HFFc6 (cell line): ENCODE measurements at places on chromosomes 6 and 20. TPM values are rescaled to one million over a fixed set of nuclear protein-coding genes. Genes with fewer than 3 reads are reported as not detected.
A peak's percentile ranks its signal among the peaks of the same experiment; 100 is the strongest.

GRCh38 chr6:330948-331347 is 38.7 kb downstream of the DUSP22 start:
- no peak for DNase-seq

- no peak for DNase-seq
Measured at GRCh38 chr6:131655951-131656350, 18.8 kb downstream of the ENPP3 start.

- no peak for DNase-seq
Measured at GRCh38 chr20:44174996-44175765, 11.8 kb downstream of the JPH2 start.

- peak; percentile 63 for DNase-seq
Measured at GRCh38 chr20:20593447-20594170, 118.8 kb downstream of the RALGAPA2 start.

- peak; percentile 17 for DNase-seq
Measured at GRCh38 chr6:139250296-139251044, 41.3 kb downstream of the TXLNB start.

CLPSL1 gene
- not detected in 3 replicates for total RNA-seq

DNA sequence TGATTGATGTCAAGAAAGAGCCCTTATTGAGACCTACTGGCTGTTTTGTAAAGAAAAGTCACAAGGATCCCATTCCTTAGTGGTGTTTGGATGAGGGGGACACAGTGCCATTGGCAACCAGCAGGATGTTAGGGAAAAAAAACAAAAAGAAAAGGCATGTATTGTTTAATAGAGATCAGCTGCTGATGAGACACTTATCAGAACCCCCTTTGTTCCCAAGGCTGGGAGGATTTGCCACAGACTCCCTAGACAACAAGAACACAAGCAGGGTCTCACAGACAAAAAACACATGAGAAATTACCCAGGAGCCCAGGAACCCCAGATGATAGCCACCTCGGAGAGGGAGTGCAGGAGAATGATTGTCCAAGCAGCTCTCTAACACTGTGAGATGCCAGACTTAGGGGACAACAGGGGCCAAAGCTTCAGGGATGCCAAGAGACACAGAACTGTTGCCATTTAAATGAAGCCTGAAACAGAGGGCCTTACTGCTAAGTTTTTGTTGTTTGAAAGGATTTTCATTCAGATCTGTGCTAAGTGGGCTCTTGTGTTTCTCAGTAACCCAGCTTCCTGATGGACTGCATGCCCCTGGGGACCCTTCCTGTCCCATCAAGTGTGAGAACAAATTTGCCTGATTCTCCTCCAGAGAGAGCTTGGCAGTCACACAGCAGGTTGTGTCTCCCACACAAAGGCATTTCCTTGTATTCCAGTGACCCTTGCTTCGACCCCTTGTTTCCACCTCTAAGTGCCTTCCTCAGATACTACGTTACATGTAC is 48.7 kb upstream of the HEY2 start:
- DNase-seq: no peak

NINL gene
- 1.4 to 2.8 TPM (median 2.5 TPM) in 3 replicates for total RNA-seq

- DNase-seq: no peak
Measured at GRCh38 chr6:150304429-150304828, 64.4 kb upstream of the IYD start.

FOXO3 gene
- total RNA-seq: 23.8 to 26.0 TPM (median 24.4 TPM) in 3 replicates

OPN5 gene
- not detected in 3 replicates for total RNA-seq

DNA sequence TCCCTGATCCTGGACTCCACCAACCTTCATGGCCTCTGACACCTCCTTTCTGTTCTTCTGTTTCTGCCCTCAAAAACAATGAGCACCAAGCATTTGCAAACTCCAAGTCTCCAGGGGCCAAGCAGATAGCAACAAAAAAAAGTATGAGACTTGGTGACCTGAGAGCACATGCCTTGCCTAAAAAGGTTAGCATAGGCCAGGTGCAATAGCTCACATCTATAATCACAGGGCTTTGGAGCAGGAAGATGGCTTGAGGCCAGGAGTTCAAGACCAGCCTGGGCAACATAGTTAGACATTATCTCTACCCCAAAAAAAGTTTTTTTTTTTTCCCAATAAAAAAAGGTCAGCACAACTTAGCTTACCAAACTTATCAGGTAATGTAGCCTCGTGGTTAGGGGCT is 13.7 kb upstream of the HM13 start:
- no peak for DNase-seq

LPA gene
- not detected in 3 replicates for total RNA-seq

THBD gene
- 0.09 to 0.11 TPM (median 0.11 TPM) in 3 replicates for total RNA-seq

GRCh38 chr6:148983966-148984365 is 237.1 kb downstream of the UST start:
- no peak for DNase-seq

DNA sequence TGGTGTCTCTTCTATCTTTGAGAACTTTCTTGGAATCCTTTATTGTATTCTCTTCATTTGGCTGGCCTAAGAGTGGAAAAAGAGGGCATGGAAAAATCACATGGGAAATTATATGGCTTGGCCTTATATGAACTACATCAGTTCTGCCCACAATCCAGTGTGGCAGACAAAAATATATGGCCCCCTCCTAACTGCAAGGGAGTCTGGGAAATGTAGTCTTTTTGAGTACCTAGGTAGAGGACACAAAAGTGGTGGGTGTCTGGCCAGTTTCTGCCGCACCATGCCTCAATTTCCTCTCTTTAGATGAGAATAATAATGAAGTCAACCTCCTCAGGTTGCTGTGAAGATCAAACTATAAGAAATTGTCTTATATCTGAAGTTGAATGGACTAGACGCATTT is 109.3 kb downstream of the SCP2D1 start:
- no peak for DNase-seq

CEP57L1 gene
- total RNA-seq: 14.6 and 20.8 TPM in 2 replicates

- no peak for DNase-seq
Measured at GRCh38 chr6:95805699-95806098, 210.1 kb upstream of the FUT9 start.

GRCh38 chr6:73766040-73766439 is 70.0 kb downstream of the CD109 start:
- no peak for DNase-seq

OPRL1 gene
- total RNA-seq: 0.46 and 1.1 TPM in 2 replicates

LAMA5 gene
- 1.3 to 1.8 TPM (median 1.5 TPM) in 3 replicates for total RNA-seq

- DNase-seq: peak; percentile 10
Measured at GRCh38 chr6:119446609-119447008, 97.0 kb upstream of the MAN1A1 start.

DNA sequence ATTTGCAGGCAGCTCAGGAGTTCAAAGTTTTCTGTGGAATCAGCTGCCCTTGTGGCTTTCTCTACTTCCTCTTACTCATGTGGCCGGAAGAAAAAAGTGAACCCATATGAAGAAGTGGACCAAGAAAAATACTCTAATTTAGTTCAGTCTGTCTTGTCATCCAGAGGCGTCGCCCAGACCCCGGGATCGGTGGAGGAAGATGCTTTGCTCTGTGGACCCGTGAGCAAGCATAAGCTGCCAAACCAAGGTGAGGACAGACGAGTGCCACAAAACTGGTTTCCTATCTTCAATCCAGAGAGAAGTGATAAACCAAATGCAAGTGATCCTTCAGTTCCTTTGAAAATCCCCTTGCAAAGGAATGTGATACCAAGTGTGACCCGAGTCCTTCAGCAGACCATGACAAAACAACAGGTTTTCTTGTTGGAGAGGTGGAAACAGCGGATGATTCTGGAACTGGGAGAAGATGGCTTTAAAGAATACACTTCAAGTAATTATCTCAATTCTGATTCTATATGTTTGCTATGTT is 1.1 kb downstream of the MGME1 start:
- peak; percentile 57 for DNase-seq

SOBP gene
- 0.12 to 0.15 TPM in 2 of 3 replicates, not detected in the other for total RNA-seq

GRM1 gene
- total RNA-seq: not detected in 3 replicates

- peak; percentile 62 for DNase-seq
Measured at GRCh38 chr6:151317103-151317994, 74.0 kb downstream of the ZBTB2 start.

PROKR2 gene
- total RNA-seq: not detected in 2 replicates

PKIB gene
- not detected in 3 replicates for total RNA-seq

TRIM27 gene
- 38.4 to 46.0 TPM (median 39.6 TPM) in 3 replicates for total RNA-seq

ARMC2 gene
- 2.0 to 4.2 TPM (median 3.1 TPM) in 3 replicates for total RNA-seq

- peak; percentile 32 for DNase-seq
Measured at GRCh38 chr6:25017932-25018567, 82.3 kb upstream of the RIPOR2 start.

CRISP2 gene
- total RNA-seq: not detected in 3 replicates

CRYBG1 gene
- total RNA-seq: 8.0 to 10.0 TPM (median 9.9 TPM) in 3 replicates

DNA sequence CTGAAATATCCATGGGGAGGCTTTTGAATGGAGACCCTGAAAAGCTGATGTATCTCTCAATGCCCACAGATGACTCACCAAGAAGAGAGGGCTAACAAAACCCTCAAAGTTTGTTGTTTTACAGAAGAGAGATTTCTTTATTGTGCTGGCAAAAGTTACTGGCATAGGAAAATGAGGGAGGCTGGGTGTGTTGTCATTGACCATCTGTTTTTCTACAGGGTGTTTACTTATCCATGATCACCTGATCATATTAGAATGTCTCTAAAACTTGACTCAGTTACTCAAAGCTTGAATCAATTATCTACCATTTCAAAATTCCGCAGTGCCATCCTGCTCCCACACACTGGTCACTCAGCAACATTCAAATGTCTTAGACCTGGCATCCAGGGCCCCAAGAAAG is 9.8 kb downstream of the NCOA6 start:
- no peak for DNase-seq

ID4 gene
- total RNA-seq: 7.6 to 11.0 TPM (median 7.8 TPM) in 3 replicates

GRCh38 chr20:62062661-62063314 is 2.9 kb downstream of the TAF4 start:
- DNase-seq: no peak

GRCh38 chr6:43990627-43991619 is 136.3 kb downstream of the MRPL14 start:
- DNase-seq: no peak

GTF3C6 gene
- total RNA-seq: 127 and 146 TPM in 2 replicates

DNA sequence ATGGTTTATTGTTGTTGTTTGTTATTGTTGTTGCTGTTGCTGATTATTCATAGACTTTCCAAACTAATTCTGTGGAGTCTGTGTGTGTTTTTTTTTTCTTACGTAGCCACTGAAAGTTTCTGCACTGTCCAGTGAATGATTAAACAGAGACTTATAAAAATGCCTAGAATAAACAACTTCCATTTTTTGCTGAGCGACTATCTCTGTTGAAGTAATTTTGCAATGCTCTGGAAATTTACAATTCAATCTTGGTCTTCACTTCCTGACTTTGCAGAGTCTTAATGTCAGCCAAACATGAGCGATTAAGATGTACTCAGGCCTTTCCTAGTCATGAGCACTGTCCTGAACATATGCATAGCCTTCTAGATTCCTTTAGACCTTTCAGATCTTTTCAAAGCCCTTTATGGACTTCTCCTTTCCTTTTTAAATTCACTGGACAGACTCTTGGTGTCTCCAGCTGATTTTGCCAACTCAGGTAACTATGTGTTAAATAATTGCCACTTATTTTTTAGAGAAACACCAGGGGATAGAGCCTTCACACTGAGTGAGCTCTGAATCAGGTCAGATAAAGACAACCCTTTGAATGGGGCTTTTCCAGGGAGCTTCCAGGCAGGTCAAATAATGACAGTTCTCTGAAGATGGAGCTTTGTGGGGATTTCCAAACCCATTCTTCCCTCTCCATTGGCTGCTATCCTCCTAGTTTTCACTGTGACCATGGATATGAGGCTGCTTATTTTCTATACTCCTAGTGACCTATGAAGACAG is 622.8 kb upstream of the EPHA7 start:
- no peak for DNase-seq

- DNase-seq: no peak
Measured at GRCh38 chr20:13028673-13029072, 19.9 kb downstream of the SPTLC3 start.

OOEP gene
- not detected in 2 replicates for total RNA-seq

DNA sequence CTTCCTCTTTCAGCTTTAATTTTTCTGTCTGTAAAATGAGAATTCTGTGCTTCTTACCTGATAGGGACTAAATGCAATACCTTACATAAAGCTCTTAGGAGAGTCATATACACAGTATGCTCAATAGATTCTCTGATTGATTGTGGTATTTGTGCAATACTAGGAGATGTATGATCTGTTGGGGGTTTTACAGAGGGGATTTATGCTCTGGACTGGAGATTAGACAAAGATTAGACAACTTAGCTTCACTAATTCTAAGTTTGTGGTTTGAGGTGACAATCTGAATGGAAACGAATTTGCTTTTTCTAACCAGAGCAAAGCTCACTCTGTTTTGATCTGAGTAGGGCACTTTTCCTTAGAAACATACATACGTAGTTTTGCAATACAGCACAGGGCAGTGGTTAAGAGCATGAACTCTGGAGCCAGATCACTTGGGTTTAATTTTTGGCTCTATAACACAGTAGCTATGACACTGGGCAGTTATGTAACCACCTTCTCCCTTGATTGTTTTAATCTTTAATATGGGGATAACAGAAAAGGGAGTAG is 126.2 kb downstream of the RNF144B start:
- DNase-seq: no peak

- no peak for DNase-seq
Measured at GRCh38 chr6:80217794-80218193, 111.3 kb downstream of the BCKDHB start.

BTNL2 gene
- not detected in 3 replicates for total RNA-seq

- no peak for DNase-seq
Measured at GRCh38 chr20:6908673-6909072, 141.2 kb downstream of the BMP2 start.

RAD21L1 gene
- total RNA-seq: 0.55 to 0.67 TPM (median 0.62 TPM) in 3 replicates
